ENCODE measurements at places on chromosomes 1 and 21.

DNA sequence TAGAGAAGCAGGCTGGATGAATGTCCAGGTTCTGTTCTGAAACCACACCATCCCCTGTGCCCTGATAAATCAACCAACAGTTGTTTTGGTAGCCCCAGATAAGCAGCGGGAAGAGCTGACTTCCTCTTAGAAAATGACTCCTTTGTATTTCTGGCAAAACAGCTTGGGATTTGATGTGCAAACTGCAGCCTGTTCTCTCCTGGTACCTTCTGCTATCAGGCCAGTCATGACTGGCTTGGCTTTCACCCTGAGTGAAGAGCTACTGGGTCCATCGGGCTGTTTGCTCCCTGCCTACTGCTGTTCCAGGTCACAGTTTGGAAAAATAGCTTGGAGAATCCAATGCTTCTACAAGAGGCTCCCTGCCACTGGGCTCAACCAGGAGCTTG is 116.8 kb downstream of the DTL start:
- no peak overlapping the region for H3K4me3 ChIP-seq
- H3K27me3 ChIP-seq, result no peaks in the 10 kb centered on the region
- peaks cover 7% of the 10 kb centered on the region for H3K4me1 ChIP-seq
- H3K27ac ChIP-seq, result no peak overlapping the region
- H3K36me3 ChIP-seq, result no peaks in the 10 kb centered on the region
- no peak for DNase-seq

GRCh38 chr1:84425150-84425896 is 27.0 kb downstream of the DNASE2B start:
- no peaks in the 10 kb centered on the region for H3K36me3 ChIP-seq
- H3K27ac ChIP-seq, result peak overlapping the region; percentile 14
- H3K27me3 ChIP-seq, result no peaks in the 10 kb centered on the region
- no peak for DNase-seq
- no peak overlapping the region for H3K4me3 ChIP-seq

DNA sequence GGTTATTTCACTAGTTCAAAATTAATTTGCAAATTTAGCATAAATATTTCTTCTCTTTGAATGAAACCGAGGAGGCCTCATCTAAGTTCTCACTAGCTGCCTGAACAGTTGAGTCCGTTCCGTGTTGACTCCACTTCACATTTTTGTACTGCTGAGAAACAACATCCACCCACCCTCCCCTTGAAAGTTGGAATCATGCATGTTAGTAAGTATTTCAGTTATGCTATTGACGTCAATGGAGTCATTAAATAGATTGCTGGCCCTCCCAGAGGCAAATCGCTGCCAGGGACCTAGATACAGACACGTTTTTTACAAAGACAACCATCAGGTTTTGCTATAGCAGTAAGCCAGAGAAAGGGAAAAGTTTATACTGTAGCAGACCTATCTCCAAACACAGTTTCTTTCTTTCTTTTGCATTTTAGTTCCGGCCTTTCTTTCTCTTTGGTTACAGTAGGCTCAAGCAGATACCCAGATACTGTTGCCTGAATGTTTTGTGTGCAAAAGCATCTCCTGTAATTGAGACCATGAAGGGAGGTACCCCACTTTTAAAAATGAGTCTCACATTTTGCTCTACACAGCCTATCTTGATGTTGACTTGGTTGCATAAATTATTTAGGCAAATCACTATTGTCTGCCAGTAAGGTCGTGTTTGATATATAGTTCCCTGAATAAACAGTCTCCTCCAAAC is 262.6 kb upstream of the SGIP1 start:
- no peak overlapping the region for H3K4me3 ChIP-seq
- H3K27ac ChIP-seq, result peak overlapping the region; percentile 75
- DNase-seq, result no peak
- H3K4me1 ChIP-seq, result peaks cover 57% of the 10 kb centered on the region
- no peaks in the 10 kb centered on the region for H3K36me3 ChIP-seq

GRCh38 chr1:86872086-86872485 is 41.8 kb downstream of the SELENOF start:
- H3K27ac ChIP-seq, result no peak overlapping the region
- no peaks in the 10 kb centered on the region for H3K27me3 ChIP-seq
- DNase-seq, result no peak
- H3K36me3 ChIP-seq, result no peaks in the 10 kb centered on the region
- H3K4me1 ChIP-seq, result no peaks in the 10 kb centered on the region

- DNase-seq, result no peak
- H3K4me1 ChIP-seq, result peaks cover 23% of the 10 kb centered on the region
- no peaks in the 10 kb centered on the region for H3K36me3 ChIP-seq
- H3K4me3 ChIP-seq, result peak overlapping the region; percentile 79
- no peaks in the 10 kb centered on the region for H3K27me3 ChIP-seq
- H3K27ac ChIP-seq, result peak overlapping the region; percentile 78
Observed at GRCh38 chr1:160030657-160031364, 979 bp downstream of the PIGM start.

DNA sequence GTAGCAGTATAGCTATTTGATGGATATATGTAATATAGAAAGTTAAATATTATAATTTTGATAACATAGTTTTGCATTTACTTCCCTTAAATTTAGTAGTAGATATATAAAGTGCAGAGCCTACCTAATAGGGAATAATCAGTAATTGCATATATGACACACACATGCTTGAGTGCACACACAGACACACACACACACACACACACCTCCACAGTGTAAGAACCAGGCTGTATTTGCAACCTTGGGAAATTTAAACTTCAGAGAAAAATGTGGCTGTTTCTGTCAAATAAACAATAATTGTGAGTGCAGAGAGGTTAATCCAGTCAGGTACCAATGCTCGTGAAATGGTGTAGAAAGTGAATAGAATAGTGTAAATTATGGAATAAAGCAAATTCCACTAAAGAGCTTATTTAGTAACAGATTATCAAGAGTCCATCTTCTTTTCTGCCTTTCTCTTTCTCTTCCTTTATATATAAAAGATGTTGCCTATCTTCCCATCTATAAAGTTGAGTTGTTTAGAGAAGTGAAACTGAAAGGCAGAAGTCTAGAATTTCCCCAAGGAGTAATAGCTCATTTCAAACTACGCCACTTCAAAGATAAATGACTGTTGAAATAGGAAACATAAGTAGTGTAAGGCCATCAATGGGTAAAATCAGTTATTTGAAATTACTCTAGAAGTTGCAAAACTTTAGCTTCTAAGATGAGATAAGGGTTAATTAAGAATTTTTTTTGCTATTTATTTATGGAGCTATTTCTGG is 273.7 kb downstream of the SRGAP2C start:
- H3K36me3 ChIP-seq, result no peaks in the 10 kb centered on the region
- no peak overlapping the region for H3K4me3 ChIP-seq
- no peaks in the 10 kb centered on the region for H3K27me3 ChIP-seq
- H3K4me1 ChIP-seq, result no peaks in the 10 kb centered on the region
- no peak for DNase-seq
- H3K27ac ChIP-seq, result no peak overlapping the region

DNA sequence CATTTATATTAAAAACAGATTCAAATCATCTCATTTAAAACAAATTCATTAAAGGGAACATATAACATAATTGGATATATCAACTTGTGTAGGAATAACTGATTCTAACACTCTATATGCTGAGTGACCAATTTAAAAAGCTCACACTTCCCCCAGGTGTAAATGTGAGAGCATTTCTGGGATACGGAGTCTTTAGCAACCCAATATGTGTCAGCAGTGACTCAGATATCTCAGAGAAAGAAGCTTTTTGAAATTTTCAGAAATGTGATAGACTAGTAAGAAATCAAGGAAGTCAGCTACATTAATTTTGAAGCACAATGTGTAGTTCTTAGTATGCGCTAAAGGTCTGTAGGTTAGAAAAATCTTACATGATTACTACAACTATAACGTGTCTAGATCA is 87.9 kb upstream of the SERTAD4 start:
- H3K27me3 ChIP-seq, result no peaks in the 10 kb centered on the region
- no peak overlapping the region for H3K4me3 ChIP-seq
- H3K36me3 ChIP-seq, result no peaks in the 10 kb centered on the region
- H3K27ac ChIP-seq, result no peak overlapping the region
- no peaks in the 10 kb centered on the region for H3K4me1 ChIP-seq

DNA sequence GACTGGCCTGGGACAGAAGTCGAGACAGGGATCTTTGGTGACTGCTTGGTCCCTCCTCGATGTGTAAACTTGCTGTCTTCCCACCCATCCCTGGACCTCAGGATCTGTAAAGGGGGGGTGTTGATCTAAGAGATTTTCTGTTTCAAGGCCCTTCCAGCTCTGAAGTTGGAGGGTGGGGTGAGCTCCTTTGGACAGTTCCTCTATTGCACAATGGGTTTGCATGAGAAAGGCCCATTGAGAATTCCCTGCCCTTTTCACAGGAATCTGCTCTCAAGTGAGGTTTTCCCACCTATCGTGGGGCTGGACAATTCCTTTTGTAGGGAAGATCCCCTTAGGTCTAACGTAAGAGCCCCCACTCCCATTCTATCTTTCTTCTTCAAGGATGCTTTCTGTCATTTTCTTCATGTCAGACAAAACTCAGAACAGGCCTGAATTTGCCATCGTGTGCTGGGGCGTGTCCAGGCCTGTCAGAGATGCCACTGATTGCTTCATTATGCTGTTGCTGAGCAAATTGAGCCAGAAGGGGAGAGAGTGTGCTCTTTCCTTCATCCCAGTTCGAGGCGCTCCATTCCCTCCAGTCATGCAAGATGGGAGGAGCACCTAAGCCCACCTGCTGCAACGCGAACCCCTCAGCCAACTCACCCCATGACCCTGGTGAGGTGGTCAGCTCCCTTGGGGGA is 149.9 kb upstream of the IGSF21 start:
- no peaks in the 10 kb centered on the region for H3K36me3 ChIP-seq
- H3K4me3 ChIP-seq, result no peak overlapping the region
- peaks cover 6% of the 10 kb centered on the region for H3K27me3 ChIP-seq

DNA sequence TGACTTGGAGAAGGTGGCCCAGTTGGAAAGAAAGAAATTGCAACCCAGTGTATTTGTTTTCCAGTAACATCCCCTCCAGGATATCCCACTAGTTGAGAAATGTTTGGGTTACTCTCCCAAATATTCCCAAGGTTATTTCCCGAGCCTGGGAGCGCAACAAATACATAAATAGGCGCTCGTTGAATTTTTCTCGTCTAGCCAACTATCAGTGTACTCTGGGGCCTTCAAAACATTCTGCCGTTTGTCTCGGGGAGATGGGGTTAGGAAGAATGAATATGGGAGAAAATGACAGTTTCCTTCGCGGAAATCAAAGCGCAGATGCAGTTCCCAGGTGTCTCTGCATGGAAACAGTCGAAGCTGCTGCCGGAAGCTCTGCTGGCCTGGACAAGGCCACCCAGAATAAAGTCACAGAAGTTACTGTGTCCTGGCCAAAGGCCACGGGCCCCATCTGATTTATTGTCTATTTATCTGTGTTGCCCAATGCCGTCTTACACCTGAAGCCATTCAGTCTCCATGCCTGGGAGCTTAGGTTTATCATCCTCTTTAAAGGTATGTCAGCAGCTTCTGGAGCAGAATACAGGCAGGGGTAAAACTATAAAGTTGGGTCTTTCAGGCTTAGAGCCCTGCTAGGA is 1.0 kb downstream of the C1orf115 start:
- DNase-seq, result no peak
- H3K36me3 ChIP-seq, result no peaks in the 10 kb centered on the region
- H3K27ac ChIP-seq, result peak overlapping the region; percentile 77
- peaks cover 13% of the 10 kb centered on the region for H3K4me1 ChIP-seq
- peak overlapping the region; percentile 74 for H3K4me3 ChIP-seq
- H3K27me3 ChIP-seq, result no peaks in the 10 kb centered on the region

GRCh38 chr21:24899138-24899537 is 708.1 kb downstream of the MRPL39 start:
- H3K4me3 ChIP-seq, result no peak overlapping the region
- H3K27ac ChIP-seq, result no peak overlapping the region
- no peaks in the 10 kb centered on the region for H3K36me3 ChIP-seq
- no peaks in the 10 kb centered on the region for H3K27me3 ChIP-seq
- no peak for DNase-seq

DNA sequence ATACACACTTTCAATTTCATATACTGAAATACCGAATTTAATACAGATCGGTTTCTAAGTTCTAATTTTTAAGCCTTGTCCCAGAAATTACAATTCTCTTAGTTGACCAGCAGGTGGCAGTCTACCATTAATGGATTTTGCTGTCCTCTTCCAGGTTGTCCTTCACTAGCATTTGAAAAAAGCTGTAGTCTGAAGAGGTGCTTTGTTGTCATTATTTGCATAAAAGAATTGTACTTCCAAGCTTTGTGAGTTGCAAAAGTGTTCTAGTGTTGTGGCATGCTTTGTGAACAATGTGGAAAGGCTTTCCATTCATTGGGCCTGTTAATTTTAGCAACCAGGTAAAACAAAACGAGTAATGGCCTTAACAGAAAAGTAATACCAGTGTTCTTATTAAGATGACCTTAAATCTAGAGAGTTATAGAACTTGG is 193.6 kb downstream of the RPS6KC1 start:
- H3K36me3 ChIP-seq, result peaks cover 24% of the 10 kb centered on the region
- H3K27ac ChIP-seq, result no peak overlapping the region
- no peaks in the 10 kb centered on the region for H3K4me1 ChIP-seq
- DNase-seq, result no peak
- H3K27me3 ChIP-seq, result no peaks in the 10 kb centered on the region

GRCh38 chr1:227428803-227429202 is 110.5 kb upstream of the CDC42BPA start:
- DNase-seq, result no peak
- H3K4me1 ChIP-seq, result peaks cover 11% of the 10 kb centered on the region
- no peak overlapping the region for H3K4me3 ChIP-seq
- H3K27ac ChIP-seq, result no peak overlapping the region
- H3K36me3 ChIP-seq, result no peaks in the 10 kb centered on the region
- H3K27me3 ChIP-seq, result no peaks in the 10 kb centered on the region

DNA sequence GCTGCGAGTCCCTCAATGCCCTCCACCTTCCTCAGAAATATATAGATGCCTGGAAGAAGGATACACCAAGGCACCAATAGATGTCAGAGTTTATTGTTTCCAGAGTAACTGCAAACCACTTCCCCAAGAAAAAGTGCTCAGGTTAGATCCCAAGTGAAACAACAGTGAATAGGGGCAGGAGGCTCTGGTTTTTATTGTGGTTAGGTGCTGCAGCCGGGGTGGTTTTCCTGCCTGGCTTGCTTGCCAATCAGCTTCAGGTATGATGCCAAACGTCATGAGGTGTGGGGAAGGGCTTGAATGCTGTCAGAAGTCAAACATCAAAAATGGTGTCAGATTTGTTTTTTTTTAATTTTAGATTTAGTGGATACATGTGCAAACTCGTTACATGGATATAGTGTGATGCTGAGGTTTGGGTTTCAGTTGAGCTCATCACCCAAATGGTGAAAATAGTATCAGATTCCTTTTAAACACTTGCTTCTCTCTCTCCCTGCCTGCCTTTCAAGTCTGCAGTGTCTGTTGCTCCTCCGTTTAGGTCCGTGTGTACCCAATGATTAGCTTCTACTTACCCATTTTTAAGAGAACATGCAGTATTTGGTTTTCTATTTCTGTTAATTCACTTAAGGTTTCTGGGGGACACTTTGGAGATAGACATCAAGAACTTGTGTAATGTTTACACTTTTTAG is 1317.0 kb downstream of the MRPL39 start:
- H3K27ac ChIP-seq, result no peak overlapping the region
- no peaks in the 10 kb centered on the region for H3K4me1 ChIP-seq
- DNase-seq, result no peak
- no peak overlapping the region for H3K4me3 ChIP-seq
